OCI-M1 (cell line): ENCODE measurements at places on chromosomes 2 and 18.

GRCh38 chr2:203018181-203018580 is 3.5 kb downstream of the NBEAL1 start:
- DNase-seq = peak; percentile 47

DNA sequence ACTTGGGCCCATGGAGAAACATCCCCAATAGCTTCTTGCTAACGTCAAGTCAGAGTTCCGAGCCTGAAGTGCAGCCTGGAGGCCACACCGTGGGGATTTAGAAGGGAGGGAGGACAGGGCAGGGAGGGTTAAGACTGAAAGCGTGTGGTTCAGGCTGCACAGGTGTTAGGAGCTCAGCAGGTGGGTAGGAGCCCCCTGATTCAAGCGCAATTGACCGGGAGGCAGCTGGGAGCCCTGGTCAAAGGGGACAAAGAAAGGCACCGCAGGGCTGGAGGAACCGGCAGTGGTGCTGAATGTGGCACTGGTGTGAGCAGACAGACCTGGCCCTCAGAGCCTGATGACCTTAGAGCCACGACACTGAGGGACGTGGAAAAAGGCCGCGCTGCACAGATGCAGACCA is 149.6 kb downstream of the TMEM18 start:
- no peak for DNase-seq

GRCh38 chr2:121309801-121310200 is 24.8 kb upstream of the TFCP2L1 start:
- peak; percentile 53 for DNase-seq

DNA sequence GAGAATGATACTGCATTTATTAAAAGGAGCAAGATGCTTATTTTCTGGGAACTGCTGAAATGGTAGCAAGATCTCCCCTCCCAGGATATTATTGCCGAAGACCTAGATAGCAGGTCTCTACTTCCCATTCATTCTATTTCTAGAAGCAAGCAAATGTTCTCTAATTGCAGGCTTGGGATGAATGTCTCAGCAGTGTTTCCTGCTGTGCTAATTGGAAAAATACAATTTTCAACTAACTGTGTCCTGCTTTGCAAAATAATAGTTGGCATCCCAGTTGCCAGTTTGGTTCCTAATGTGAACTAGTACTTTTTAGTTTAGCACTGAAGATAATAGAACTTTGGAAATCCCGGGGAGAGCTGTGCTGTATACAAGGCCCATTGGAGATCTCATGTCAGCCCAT is 26.1 kb downstream of the SLC20A1 start:
- DNase-seq = no peak

DNA sequence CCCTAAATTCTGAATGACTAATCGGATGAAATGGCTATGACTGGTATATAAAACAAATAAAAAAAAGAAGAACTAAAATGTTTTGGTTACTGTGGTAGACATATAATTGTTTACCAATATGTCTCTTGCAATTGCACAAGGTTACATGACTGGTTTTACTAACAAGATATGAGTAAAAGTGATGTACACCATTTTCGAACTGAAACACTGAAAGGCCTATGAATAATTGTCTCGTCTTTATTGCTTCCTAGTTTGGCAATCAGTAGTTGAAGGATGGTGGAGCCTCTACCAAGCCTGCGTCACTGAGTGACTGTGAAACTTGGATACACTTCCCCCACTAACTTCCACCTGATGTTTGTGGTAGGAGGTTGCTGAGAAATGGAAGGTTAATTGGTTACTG is 16.5 kb downstream of the CDH19 start:
- no peak for DNase-seq

DNA sequence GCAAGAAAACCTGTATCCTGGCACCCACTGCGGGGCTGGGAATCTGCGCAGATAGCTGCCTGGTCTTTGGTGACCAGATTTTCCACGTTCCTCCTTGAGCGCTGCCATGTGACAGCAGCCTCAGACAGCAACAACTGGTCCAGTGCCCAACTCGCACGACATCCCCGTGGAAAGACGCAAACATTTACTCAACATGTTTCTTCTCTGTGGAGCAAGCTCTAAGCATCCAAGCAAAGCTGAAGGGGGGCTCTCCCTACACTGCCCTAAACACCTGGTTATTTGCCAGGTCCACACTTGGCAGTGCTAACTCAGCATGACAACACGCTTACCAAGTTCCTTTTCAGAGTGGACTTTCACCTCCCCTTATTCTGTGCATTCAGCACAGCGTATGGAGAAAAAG is 11.3 kb downstream of the ZNF516 start:
- DNase-seq = no peak

DNA sequence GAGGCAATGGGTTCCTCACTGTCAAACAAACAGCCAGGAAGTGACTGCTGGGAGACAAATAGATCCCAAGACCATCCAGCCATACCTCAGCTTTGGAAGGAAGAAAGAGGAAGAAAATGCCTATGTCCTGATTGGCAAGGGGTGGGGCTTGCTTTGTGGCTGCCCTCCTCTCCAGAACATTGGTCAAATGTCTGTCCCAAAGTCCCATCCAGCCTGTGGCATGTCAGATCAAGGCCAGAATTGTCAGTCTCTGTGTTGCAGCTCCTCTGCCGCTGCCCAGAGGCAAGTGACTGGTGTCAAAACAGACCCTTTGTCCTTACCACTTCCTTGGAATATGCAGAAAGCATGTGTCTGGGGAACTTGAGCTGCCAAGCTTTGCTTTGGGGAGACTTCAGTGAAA is 63.0 kb upstream of the SMAD2 start:
- no peak for DNase-seq

DNA sequence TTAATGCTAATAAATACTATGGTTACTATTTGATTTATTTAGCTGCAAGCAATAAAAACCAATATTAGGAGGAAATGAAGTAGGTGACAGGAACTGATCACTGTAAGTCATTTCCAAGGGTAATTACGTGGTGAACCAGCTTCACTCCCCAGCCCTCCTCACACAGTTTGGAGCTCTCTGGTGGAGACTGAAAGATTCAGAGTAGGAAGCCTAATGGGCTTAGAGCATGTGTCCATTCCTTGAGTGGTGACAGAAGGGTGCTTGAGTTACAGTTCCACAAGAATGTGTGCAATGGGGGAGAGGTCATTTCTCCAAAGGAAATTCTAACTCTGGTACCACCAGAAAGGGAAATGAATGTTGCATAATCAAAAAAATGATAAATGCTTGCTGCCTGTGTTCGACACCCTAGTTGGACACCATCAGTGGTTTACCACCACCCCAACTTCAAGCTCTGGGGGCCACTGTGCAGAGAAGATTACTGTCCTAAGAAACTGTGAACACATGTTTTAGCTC is 285.1 kb upstream of the MMADHC start:
- no peak for DNase-seq

DNA sequence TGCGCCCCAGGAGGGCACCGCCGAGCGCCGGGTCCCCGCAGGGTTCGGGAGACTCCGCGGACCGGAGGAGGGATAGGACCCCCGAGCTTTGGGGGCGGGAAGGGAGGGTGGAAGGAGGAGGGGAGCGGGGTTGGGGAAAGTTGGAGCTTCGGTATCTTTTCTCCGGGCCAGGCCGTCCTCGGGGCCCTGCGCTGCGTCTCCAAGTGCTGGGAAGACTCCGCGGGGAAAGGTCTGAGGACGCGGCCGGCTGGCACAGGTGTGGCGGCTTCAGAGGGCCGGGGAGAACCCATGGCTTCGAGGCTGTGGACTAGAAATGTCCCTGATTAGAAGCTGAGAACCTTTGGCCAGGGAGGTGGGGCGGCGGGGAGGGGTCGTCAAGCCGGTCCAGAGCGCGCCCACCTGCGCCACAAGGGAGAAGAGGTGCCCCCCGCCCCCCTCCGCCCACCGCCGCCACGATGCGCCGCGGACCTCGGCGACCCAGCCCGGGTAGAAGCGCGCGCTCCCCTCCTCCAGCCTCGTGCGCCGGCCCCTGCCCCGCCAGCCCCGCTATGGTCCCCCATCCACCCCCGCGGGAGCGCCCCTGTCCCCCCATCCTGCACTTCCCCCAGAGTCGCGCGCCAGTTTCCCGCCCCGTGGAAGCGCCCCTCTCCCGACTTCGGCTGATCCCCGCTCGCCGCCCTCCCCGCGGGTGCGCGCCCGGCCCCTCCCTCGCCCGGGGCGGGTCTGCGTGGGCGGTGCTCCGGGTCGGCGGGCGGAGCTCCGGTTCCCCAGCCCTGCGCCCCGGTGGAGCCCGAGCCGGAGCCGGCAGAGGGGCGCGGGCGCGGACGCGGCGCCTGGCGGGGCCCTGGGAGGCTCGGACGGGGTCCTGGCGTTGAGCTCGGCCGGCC is at the start of gene SNTG2:
Gene SNTG2, plus strand, starts transcription at position 770 of the 887 bp plus-strand sequence. CDS start 148 bp downstream, outside the sequence.
- no peak for DNase-seq

DNA sequence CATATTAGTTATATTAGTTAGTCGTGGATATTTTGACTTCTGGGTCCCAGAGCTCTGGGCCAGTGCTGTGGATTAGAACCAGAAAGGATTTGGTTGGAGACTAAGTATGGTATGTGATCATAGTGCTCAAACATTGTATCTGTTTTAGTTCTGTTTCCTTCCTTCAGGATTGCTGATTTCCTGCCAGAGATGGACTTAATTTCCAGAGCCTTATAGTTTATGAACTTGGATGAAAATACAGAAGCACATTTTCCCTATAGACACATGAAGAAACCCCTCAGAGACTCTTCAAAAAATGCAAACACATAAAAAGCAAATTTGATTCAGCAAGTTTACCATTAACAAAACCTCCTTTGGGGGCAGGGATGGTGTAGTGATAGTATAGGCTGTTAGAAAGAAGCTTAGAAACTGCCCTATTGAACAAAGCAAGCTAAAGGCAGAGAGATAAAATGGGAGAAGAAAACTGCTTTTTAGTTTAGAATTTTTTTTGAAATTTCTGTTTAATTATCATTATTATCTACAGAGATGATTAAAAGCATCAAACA is 88.7 kb upstream of the EFEMP1 start:
- no peak for DNase-seq

GRCh38 chr2:173571021-173571821 is 216.5 kb downstream of the CDCA7 start:
- peak; percentile 63 for DNase-seq

DNA sequence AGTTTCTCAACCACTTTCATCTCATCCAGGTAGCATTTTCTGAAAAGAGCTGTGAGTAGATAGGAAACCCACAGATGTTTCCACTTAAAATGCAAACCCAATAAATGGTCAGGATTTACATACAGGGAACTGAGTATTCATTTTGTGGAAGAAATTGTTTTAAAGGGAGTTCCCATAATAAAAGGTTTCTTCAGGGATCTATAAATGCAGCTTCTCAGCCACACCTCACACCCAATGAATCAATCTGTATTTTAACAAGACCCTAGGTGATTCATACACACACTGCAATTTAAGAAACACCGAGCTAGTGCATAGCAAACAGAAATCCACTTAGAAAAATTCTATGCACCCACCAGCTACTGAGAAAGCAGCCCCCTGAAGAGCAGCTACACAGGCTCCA is 140.1 kb upstream of the ACAA2 start:
- DNase-seq = no peak

DNA sequence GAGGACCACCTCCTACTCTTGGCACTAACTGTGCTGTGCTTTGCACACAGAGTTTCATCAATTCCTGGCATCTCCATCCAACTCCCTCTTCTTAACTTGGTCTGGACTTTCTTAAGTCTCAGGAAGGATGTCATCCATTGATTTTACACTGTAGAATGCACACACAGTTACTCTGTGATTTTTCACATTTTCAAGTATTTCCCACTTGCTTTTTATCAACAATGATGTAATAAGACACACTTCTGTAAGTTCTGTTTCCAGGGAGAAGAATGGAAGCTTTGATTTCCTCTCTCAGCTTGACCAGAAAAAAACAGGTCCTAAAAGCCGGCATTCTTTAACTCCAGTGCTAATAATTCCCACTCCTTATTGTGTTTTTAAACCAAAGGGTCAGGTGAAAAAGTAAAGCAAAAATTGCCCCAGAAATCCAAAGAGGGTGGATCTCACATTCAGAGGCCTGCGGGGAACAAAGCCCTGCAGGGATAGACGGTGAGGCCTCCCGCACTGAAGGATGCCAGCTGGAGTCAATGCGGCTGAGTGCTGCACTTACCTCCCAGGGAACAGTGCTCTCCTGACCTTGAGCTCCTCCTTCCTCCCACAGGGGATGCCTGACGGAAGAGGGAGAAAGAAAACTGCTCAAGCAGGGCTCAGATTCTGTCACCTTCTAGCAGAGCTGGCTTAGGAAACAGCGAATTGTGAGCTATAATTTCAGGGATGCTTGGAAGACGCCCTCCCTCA is 83.1 kb downstream of the PDCL3 start:
- DNase-seq = no peak

DNA sequence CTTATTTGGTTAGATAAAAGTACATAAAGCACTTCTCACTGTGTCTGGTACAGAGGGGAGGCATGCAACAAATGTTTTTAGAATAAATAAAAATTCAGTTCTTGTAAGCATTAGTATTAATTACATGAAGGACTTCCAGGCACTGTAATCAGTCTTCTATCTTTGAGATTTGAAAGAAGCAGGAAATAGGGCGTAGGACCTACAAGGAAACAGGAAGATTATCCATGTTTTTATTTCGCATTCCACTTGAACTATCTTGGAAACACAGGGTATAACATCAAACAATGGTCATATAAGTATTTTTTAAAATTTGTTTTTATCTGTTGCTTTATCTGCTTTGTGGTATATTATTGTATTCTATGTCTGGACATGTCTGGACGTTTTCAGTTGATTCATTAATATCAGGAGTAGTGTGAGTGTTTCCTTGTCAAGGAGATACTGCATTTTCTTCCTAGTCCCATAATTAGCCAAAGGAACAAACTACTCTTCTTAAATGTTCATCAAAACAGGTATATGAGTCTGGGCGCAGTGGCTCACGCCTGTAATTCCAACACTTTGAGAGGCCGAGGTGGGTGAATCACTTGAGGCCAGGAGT is 32.5 kb downstream of the BMPR2 start:
- DNase-seq = no peak

DNA sequence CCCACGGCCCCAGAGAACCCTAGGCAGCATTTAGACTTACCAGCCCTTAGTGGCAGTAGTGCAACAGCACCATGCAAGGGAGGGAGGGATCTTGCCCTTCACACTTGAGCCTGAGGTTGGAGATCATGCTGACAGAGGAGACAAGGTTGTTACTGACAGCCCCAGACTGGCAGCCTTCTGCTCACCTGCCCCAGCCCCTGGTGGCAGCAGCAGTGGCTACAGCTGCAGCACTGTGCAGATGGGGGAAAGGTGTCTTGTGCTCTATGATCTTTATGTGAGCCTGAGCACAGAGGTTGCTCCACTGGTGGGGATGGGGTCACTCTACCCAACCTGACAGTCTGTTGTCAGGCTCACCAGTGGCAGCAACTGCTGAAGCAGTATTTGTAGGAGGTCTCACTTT is 501.2 kb upstream of the LRRTM4 start:
- DNase-seq = no peak

DNA sequence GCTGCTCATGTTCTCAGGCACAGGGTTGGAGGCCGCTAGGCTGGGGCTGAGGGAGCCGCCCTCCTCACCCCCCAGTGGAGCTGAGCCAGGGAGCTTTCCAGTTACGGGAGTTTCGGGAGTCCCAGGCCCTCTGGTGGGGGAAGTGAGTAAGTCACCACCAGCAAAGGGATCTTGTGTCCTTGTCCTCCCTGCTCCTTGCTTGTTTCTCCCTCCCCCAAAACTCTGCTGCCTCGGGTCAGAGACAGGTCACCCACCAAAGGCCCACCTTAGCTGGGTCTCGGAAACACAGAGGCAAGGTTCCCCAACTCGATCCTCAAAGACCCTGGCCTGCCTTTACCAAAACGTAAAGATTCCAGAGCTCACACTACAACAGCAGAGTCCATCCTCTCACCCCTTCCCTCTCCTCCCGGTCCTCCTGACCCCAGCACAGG is 60.5 kb upstream of the POMC start:
- DNase-seq = peak; percentile 90
